ENCODE measurements at places on chromosomes 5 and 9. TPM values are rescaled to one million over a fixed set of nuclear protein-coding genes. Genes with fewer than 3 reads are reported as not detected.
A peak's percentile ranks its signal among the peaks of the same experiment; 100 is the strongest.

GRCh38 chr9:117624106-117624505 lies 80.1 kb upstream of the TLR4 start:
- H3K27ac ChIP-seq, result no peak overlapping the region
- no peak for DNase-seq
- H3K4me1 ChIP-seq, result no peaks in the 10 kb centered on the region
- H3K36me3 ChIP-seq, result no peaks in the 10 kb centered on the region

DNA sequence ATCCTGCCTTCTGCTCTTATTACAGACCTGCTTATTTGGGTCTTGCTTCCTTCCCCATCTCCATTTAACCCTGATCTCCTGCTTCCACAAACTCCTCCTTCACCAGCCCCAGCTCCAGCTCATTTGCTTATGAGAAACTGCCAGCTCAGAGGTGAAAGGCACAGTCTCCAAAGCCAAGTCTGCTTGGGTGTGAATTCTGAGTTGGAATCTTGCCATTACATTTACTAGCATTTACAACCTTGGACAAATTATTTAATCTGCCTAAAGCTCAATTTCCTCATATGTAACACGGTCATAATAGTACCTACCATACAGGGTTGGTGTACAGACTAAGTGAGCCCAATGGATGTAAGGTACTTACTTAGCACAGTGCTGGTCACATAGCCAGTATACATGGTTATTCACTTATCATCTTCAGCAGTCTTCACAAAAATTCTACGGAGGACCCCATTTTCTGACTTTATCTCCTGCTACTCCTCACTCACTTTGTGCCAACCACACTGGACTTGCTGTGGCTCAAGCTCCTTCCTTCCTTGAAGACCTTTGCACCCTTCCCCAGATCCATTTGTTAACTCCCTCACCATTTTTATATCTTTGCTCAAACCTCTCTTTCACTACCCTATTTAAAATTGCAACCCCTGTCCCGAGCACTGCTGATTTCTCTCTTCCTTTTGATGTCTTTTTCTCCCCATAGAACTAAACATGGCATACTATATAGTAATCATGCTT lies 86.2 kb downstream of the DOCK2 start:
- no peaks in the 10 kb centered on the region for H3K4me1 ChIP-seq
- H3K27me3 ChIP-seq, result no peaks in the 10 kb centered on the region
- H3K36me3 ChIP-seq, result no peaks in the 10 kb centered on the region

GRCh38 chr9:95097279-95097678 lies 220.2 kb downstream of the FANCC start:
- no peak overlapping the region for H3K4me3 ChIP-seq
- no peak overlapping the region for H3K27ac ChIP-seq
- no peak for DNase-seq
- H3K27me3 ChIP-seq, result no peaks in the 10 kb centered on the region

GRCh38 chr5:154487541-154487940 lies 9.5 kb upstream of the HAND1 start:
- peaks cover 39% of the 10 kb centered on the region for H3K27me3 ChIP-seq
- no peak overlapping the region for H3K27ac ChIP-seq
- no peak overlapping the region for H3K4me3 ChIP-seq
- no peaks in the 10 kb centered on the region for H3K36me3 ChIP-seq
- H3K4me1 ChIP-seq, result no peaks in the 10 kb centered on the region
- no peak for DNase-seq

GRCh38 chr5:79821-80220 lies 12.1 kb upstream of the PLEKHG4B start:
- H3K27me3 ChIP-seq, result no peaks in the 10 kb centered on the region
- no peaks in the 10 kb centered on the region for H3K36me3 ChIP-seq
- no peaks in the 10 kb centered on the region for H3K4me1 ChIP-seq
- H3K27ac ChIP-seq, result no peak overlapping the region
- DNase-seq, result no peak

DNA sequence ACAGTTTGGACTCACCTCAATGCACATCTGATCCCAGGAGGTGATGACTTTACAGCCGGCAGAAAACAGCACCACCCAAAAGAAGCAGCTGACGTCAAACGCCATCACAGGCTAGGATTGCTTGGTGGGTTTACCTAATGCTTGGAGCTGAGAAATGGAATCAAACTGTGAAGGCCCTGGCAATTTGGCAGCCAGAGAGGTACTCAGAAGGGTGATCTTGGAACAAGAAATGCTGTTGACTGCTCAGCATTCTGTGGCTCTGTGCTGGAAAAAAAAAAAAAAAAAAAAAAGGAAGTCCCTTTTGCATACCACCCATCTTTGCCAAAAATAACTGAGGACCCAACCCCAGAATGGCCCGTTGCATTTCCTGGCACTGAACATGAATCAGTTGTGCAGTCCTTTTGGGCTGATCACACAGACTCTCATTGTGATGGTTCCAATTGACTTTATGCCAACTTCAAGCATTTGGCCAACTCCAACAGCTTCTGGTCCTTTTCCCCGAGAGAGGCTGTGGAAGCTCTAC lies at the start of gene CD180:
CD180 (minus strand) TSS at position 263 of the 523 bp plus-strand sequence; CDS start at position 105, 158 bp downstream.
- H3K36me3 ChIP-seq, result no peaks in the 10 kb centered on the region
- DNase-seq, result no peak
- no peak within 1 kb of the TSS for H3K27ac ChIP-seq

- no peak overlapping the region for H3K27ac ChIP-seq
- DNase-seq, result peak; percentile 58
- no peaks in the 10 kb centered on the region for H3K27me3 ChIP-seq
- H3K4me1 ChIP-seq, result no peaks in the 10 kb centered on the region
- no peak overlapping the region for H3K4me3 ChIP-seq
Measured at GRCh38 chr5:2128686-2129355, 246.1 kb upstream of the IRX4 start.

GRCh38 chr9:128628471-128629048 lies 28.1 kb downstream of the DYNC2I2 start:
- H3K27ac ChIP-seq, result peak overlapping the region; percentile 62
- peaks cover 100% of the 10 kb centered on the region for H3K36me3 ChIP-seq
- peak; percentile 79 for DNase-seq
- H3K4me3 ChIP-seq, result no peak overlapping the region
- H3K27me3 ChIP-seq, result no peaks in the 10 kb centered on the region

DNA sequence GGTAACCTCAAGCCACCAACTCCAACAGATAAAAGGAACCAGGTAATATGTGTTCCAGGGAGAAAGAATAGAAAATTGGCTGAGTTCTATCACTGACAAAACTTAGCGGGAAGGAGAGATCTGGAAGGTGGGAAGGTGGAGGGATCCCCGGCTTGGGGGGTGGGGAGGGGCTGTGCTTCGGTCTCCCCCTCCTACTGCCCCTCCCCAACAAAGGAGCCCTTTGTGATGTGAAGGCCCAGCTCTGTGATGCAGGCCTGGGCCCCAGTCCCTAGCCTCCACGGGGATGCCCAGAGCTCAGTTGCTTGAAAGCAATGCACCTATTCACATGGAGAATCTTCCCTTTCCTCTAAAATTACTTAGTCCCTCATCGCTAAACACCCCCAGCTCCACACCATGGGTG lies 4.4 kb upstream of the ZNF484 start:
- no peaks in the 10 kb centered on the region for H3K27me3 ChIP-seq
- H3K27ac ChIP-seq, result no peak overlapping the region
- no peaks in the 10 kb centered on the region for H3K36me3 ChIP-seq
- no peak overlapping the region for H3K4me3 ChIP-seq

DNA sequence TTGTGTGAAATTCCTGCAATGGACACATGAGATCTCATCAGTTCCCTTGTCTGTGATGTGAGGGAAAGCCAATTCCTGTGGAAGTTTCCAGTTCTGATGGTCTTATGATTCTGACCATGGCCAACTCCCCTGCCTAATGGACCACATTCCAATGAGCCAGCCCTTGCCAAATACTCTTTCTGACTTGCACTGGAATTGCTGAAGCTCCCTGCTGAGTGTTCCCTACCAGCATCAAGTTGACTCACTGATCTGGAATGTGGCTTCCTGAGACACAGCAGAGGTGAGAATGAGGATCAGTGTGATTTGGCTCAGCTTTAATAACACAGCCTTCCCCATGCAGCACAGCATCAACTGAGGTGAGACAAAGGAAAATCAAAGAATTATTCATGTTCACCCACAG lies 427.8 kb downstream of the KDM4C start:
- no peak overlapping the region for H3K27ac ChIP-seq
- no peaks in the 10 kb centered on the region for H3K36me3 ChIP-seq
- no peaks in the 10 kb centered on the region for H3K27me3 ChIP-seq
- no peaks in the 10 kb centered on the region for H3K4me1 ChIP-seq

DNA sequence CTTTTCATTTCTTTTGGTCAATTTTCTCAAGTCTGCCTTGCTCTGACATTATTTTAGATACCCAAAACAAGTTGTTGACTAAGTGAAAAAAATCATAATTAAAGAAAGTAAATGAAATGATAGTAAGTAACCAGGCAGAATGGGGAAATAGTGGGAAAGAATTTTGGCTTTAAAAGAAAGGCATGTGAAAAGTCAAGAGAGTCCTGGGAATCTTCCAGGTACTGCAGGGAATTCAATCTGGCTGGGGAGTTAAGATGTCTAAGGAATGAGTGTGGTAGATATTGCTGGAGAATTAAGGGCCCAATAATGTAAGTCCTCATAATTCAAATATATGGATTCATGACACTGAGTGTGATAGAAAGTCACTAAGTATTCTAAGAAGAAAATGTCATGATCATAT lies 123.1 kb upstream of the PAPPA start:
- H3K36me3 ChIP-seq, result no peaks in the 10 kb centered on the region
- H3K27ac ChIP-seq, result no peak overlapping the region
- no peak overlapping the region for H3K4me3 ChIP-seq
- no peaks in the 10 kb centered on the region for H3K27me3 ChIP-seq
- no peak for DNase-seq

- no peaks in the 10 kb centered on the region for H3K4me1 ChIP-seq
- no peaks in the 10 kb centered on the region for H3K36me3 ChIP-seq
- no peak overlapping the region for H3K4me3 ChIP-seq
- no peaks in the 10 kb centered on the region for H3K27me3 ChIP-seq
Measured at GRCh38 chr9:84829471-84829870, 159.9 kb downstream of the NTRK2 start.

DNA sequence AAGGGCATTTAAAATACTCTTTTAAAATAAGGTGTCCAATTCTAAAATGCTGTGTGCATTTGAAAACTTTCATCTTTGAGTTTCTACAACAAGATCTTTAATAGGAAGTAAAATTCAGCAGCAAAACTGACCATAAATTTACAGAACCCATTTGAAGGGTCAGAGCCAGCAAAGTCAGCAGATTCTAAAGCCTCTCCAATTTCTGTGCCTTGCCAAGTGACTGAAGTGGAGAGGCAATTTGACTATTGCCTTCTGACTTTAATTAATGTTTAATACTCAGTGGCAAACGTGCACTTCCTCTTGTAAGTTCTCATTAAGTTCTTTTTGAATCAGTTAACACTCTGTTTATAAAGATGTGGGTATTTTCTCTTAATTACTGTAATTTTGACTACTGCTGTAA lies 155.2 kb downstream of the BAAT start:
- no peaks in the 10 kb centered on the region for H3K36me3 ChIP-seq

GRCh38 chr9:123832858-123833650 lies 96.9 kb downstream of the DENND1A start:
- peaks cover 9% of the 10 kb centered on the region for H3K4me1 ChIP-seq
- H3K27me3 ChIP-seq, result no peaks in the 10 kb centered on the region
- H3K36me3 ChIP-seq, result no peaks in the 10 kb centered on the region
- H3K4me3 ChIP-seq, result no peak overlapping the region
- H3K27ac ChIP-seq, result no peak overlapping the region

- no peaks in the 10 kb centered on the region for H3K36me3 ChIP-seq
- no peaks in the 10 kb centered on the region for H3K4me1 ChIP-seq
- no peak overlapping the region for H3K27ac ChIP-seq
- no peak for DNase-seq
- H3K4me3 ChIP-seq, result no peak overlapping the region
- no peaks in the 10 kb centered on the region for H3K27me3 ChIP-seq
Measured at GRCh38 chr5:78671609-78672008, 23.0 kb upstream of the LHFPL2 start.

GRCh38 chr5:143560378-143560777 lies 156.9 kb upstream of the NR3C1 start:
- no peak for DNase-seq
- no peaks in the 10 kb centered on the region for H3K27me3 ChIP-seq
- H3K36me3 ChIP-seq, result no peaks in the 10 kb centered on the region
- no peak overlapping the region for H3K4me3 ChIP-seq
- no peak overlapping the region for H3K27ac ChIP-seq

GRCh38 chr5:178471711-178472110 lies 118.5 kb downstream of the COL23A1 start:
- H3K27me3 ChIP-seq, result no peaks in the 10 kb centered on the region
- DNase-seq, result no peak
- peaks cover 18% of the 10 kb centered on the region for H3K4me1 ChIP-seq
- no peak overlapping the region for H3K4me3 ChIP-seq

DNA sequence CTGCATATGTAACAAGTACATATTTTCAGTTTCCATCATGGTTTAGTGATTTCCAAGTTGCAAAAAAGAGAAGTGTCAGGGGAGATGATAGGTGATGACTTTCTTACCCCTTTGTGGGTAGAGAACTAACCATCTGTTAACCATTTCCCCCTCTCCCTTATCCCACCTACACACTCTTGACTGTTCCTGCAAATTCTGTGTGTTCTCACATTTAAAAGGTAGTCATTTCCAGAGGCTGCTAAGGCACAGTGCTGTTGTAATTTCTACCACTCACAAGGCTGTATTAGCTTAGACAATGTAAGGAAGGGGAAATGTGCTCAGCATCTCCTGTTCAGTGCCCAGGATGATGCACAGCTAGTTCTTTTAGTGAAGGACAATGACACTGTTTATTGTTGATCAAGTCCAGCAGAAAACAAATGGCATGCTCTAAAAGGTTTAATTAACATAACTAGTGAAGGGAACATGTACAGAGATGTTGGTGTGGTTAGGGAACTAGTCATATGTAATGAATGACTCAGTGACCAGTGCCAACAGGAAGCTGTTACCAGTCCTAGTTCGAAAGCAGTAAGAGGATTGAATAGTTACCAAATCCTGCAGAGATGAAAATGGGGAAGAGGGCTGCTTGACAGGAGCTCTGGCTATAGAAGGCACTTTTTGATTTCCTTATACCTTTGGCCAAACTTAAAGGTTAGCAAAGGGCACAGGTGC lies 165.1 kb downstream of the PLK2 start:
- H3K27me3 ChIP-seq, result no peaks in the 10 kb centered on the region
- DNase-seq, result no peak
- H3K4me3 ChIP-seq, result no peak overlapping the region

DNA sequence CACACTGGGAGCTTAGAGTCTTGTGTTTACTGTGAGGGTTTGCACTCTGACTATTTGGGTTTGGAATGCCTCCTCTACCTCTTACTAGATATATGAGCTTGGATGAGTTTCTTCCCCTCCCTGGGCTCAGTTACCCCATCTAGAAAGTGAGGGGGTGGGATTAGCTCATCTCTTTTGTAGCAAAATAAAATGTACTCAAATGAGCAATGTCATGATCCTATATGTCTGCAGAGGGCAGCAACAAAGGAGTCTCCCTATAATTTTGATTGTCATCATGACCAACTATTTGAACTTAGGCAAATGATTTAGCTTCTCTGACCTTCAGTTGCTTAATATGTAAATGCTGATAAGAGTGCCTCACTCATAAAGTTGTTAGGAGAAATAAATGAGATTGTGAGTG lies 109.0 kb downstream of the DPYSL3 start:
- no peaks in the 10 kb centered on the region for H3K27me3 ChIP-seq
- H3K4me3 ChIP-seq, result no peak overlapping the region
- peak overlapping the region; percentile 17 for H3K27ac ChIP-seq
- H3K36me3 ChIP-seq, result peaks cover 45% of the 10 kb centered on the region
- DNase-seq, result no peak

CD74 gene
- 268 TPM for total RNA-seq

IFNA2 gene
- total RNA-seq, result not detected

PCDH12 gene
- total RNA-seq, result 8.8 TPM

RFX3 gene
- total RNA-seq, result 2.7 TPM

FYB1 gene
- 1.8 TPM for total RNA-seq

SELENOP gene
- 213 TPM for total RNA-seq

CD180 gene
- total RNA-seq, result 1.2 TPM

All from right atrium auricular region (tissue), 2 donors.